ENCODE measurements at places on chromosomes 3 and 15.

DNA sequence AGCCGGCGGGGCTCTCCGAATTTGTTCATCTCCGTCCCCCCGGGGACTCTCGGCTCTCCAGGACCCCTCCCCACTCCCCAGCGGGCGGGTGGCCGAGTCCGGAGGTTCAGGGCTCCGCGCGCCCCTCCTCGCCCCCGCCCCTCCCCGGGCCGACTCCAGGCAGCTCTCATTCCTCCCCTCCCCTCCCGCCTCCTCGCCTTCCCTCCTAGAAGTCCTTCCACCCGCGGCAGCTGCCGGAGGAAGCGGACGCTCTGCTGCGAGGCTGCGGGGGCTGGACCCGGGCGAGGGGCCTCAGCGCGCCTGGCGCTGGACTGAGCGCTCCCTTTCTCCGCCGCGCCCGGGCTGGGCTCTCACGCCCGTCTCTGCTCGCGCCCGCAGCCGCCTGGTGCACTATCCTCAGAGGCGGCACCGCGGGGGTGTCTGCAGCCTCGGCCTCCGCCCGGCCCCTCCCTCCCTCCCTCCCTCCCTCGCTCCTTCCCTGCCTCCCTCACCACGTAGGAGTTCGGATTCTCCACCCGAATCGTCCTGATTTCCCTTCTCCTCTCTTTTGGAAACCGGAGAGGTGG lies at the start of gene ROBO2:
Gene ROBO2 (plus strand): TSS at position 494 of the 566 bp plus-strand sequence. CDS start 687 bp downstream, outside the sequence.
- DNase-seq = no peak

- no peak for DNase-seq
Measured at GRCh38 chr3:37519661-37520060, 342.0 kb upstream of the CTDSPL start.

GRCh38 chr3:13590841-13591520 lies 42.1 kb downstream of the FBLN2 start:
- DNase-seq = no peak

DNA sequence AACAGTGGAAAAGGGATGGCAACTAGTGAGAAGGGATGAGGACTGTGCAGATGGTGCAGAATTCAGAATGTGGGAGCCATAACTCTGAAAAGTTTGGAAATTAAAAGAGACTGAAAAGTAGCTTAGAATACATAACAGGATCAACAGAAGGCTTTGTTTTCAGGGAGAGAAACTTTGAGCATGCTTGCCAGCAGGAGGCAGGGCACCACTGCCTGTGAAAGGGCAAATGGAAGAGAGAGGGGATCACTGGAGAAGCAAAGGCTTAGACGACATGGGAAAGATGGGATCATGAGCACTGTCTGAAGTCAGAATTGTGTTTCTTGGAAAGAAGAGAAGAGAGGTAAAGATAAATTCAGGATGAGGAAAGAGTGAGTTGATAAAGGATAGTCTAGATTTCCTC lies 99.6 kb downstream of the ABI3BP start:
- no peak for DNase-seq

- DNase-seq = no peak
Measured at GRCh38 chr3:139771331-139771730, 93.6 kb upstream of the NMNAT3 start.

DNA sequence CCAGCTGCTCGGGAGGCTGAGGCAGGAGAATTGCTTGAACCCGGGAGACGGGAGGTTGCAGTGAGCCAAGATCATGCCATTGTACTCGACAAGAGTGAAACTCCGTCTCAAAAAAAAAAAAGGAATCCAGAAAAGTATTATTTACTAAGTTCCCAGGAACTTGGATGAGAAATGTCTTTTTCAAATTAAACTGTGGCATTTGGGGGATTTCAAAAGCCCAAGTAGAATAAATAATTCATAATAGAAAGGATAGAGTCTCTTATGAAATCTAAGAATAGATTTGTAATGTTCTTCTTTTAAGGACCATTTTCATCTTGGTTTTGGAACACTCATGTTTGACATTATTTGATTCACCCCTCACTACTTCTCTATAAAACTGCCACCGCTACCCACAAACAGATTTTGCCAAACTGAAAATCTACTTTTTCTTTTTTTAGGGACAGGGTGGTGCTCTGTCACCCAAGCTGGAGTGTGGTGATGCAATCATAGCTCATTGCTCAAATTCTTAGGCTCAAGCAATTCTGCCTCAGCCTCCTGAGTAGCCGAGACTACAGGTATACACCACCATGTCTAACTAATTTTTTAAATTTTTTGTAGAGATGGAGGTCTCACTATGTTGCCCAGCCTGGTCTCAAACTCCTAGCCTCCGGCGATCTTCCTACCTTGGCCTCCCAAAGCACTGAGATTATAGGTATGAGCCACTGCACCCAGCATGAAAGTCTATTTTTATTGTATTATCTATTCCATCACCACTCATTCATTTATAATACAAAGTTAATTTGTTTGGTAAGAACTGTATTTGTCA lies 99.3 kb downstream of the SENP2 start:
- no peak for DNase-seq

DNA sequence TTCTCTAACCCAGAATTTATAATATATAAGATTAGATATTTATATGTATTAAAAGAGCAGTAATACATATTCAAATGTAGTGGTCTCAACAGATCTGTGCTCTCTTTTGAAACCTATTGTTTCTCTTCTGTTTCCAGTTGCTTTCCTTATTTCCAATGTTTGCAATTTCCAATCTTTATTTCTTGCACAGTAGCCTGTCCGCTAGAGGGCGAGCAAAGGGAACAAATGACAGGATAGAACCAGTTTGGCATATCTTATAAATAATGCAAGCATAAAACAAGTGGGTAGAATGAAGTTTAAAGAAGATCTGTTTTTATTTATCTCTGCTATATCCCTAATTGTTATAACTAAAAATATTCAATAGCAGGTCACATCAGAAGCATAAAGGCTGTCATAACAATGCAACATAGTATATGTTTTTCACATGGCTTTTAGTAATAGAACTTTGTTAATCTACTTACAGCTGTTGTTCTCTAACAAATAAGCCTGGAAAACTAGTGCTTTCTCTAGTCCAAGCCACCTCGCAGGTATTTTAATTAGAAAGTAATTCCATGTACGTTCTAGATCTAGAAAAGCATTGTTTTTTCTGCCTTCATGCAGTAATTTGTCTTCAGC lies 15.1 kb upstream of the TCAIM start:
- peak; percentile 36 for DNase-seq

DNA sequence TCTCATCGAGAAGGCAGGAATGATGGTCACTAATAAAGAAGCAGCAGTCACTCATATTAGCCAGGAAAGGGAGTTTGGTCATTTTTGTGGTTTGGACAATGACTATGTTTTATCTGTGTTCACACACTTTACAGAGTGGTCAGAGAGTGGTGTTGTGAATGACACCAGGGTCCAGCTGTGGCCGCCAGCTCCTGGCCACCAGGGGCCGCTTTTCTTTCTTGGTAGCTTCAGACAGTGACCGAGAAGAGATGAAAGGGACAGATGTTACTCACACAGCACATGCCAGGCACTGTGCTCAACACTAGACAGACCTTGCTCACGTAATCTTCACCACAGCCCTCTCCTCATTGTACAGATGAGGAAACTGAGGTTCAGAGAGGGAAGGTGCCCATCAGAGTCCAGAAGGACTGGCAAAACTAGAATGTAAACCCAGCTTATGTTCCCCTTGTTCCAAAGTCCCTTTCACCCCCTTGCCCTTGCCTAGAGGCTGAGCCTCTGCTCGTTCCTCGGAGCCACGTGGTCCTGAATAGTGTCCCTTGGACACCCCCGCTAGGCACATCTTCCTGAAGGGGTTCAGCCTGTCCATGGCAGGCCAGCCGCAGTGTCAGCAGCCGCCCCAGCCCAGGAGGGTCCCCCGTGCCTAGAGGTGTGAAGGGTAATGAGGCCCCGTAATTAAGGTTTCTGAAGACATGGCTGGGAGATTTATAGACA lies 55.6 kb downstream of the CYP11A1 start:
- DNase-seq = no peak

- no peak for DNase-seq
Measured at GRCh38 chr15:55829826-55830225, 86.9 kb upstream of the PRTG start.

DNA sequence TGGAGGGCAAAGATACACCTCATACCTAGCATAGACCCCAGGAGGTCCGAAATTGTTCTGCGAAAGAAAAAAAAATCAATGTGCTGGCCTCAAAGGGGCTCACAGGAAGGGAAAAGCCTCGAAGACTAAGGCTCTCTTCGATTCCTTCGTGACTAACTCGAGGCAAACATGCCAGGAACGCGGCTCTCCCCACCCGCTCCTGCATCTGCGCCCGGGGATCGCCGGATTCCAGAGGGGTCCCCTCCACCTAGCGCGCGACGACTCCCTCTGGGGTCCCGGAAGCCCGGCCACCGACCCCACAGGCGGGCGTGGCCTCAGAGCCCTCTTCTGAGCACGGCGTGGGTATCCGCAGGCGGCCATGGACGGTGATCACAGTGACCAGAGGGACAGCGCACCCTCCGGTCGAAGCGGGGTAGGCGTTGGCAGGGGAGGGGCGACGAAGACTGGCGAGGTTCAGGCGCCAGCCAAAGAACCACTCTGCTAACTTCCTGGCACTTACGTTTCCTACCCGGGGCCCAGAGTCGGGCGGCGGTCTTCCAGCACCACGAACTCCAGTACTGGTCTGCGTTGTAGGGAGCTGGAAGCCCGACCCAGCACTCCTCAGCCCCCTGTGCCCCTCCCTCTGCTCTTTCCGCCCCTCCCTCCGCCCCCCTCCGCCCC lies 515 bp upstream of the EIF3J start:
- DNase-seq = peak; percentile 75

GRCh38 chr3:134992180-134992579 lies 197.1 kb downstream of the EPHB1 start:
- DNase-seq = no peak

DNA sequence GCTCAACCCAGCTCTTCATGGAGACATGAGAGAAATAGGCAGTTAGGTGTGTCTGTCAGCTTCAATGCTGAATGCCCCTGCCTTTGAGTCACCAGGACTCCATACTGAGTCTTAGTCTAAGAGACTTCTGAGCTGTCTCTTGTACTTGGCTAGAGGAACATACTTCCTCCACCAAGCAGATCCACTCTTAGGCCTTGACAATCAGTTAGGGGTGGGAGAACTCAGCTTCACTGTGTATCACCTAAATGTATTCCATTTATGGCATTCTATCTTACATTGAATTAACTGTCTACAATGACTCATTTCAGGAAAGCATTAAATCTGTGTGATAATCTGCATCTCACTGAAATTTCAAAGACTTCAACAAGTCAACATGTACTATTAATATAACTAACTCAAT lies 66.0 kb downstream of the STAC start:
- DNase-seq = no peak
